ENCODE measurements at places on chromosomes 6 and 20.

DNA sequence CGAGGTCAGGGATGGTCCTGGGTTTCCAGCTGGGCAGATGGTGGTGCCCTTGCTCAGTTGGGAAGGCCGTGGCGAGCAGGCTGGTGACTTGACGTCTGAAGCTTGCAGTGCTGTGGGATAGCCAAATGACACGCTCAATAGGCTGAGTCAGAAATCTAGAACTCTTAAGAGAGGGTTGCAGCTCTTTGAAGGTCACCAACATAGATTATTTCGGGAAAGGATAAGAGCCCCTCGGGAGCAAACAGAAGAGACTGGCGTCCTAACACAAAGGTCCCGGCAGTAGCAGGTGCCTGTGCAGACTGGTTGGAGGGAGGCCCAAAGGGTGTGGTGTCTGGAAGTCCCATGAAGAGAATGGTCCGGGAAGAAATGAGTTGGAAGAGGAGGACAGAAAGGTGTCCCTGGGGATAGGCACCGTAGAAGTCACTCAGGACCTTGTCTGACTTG is 18.4 kb downstream of the PKIG start:
- DNase-seq, result no peak

GRCh38 chr6:124029567-124029966 is 225.9 kb downstream of the NKAIN2 start:
- DNase-seq, result no peak

DNA sequence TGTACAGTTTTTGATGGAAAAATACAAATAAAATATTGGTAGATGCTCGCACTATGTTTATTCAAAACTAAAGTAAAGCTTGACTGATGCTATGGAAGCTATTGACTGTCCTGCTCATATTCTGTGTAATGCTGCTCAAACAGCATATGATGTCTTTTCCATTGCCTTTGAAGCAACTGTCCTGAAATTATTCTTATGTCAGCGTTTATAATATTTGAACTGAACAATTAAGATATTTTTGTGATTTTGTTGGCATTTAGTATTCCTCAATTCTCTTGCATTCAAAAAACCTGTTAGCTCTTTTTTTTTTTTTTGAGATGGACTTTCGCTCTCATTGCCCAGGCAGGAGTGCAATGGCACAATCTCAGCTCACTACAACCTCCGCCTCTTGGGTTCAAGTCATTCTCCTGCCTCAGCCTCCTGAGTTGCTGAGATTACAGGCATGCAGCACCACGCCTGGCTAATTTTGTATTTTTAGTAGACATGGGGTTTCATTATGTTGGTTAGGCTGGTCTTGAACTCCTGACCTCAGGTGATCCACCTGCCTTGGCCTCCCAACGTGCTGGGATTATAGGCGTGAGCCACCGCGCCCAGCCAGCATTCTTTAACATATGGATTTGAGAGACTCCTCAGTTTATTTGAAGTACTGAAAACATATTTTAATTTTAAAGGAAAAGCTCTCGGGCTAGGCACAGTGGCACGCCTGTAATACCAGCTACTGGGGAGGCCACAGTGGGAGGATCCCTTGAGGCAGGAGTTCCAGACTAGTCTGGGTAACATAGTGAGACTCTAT is 5.3 kb upstream of the DNAAF9 start:
- DNase-seq, result no peak

DNA sequence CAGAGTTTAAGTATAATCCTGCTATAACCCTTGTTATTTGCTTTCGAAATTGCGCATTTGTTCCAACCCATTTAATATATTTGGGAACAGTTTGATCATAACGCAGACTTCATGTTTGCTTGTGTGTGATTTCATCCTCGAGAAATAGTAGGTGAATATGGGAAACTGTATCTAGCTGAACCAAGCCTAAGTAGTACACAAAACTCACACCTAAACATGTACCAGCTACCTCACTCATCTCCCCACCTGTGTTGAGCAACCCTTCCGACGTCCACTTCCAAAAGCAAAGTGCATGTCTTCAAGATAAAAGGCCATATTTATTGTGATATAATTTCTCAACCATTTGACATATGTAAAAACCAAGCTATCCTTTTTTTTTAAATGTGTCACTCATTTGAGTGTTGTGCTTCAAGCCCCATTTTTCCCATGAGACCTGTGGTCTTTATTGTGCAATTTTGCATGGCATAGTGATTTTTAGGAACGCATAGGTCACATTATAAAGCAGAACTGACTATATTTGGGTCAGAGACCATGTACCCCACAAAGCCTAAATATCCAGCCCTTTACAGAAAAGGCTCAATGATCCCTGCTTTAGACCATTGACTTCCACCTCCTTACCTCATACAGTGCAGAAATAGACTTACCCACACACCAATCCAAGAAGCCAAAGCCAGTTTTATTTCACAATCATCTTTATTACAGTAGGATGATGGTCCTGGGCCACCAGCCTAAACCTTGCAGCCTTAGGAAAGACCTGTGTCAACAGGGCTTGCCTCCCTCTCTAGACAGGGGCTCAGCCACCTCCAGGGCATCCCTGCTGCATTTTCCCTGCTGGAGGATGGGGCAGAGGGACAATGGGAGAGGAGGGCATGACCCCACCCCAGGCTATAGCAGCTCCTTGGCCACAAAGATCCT is 7.1 kb downstream of the CCND3 start:
- DNase-seq, result no peak

DNA sequence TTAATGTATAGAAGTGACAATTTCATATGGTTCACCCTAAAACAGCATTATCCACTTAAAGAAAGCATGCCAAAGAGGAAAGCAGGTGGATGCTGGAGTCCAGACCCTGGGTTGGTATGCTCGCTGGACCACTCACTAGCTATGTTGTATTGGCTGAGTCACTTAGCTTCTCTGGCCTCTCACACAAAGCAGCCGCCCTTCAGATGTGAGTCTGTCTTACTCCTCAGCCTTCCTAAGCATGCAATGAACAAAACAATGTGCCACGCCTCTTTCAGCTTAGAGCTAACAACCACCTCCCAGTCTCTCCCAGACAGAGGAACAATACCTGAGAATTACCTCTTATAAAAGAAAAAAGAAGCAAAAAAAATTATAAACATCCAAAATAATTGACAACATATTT is 29.4 kb downstream of the SIM1 start:
- DNase-seq, result no peak

GRCh38 chr20:8616792-8617191 is 452.1 kb upstream of the PLCB4 start:
- DNase-seq, result no peak

- no peak for DNase-seq
Measured at GRCh38 chr6:124659427-124659826, 302.8 kb upstream of the RNF217 start.

DNA sequence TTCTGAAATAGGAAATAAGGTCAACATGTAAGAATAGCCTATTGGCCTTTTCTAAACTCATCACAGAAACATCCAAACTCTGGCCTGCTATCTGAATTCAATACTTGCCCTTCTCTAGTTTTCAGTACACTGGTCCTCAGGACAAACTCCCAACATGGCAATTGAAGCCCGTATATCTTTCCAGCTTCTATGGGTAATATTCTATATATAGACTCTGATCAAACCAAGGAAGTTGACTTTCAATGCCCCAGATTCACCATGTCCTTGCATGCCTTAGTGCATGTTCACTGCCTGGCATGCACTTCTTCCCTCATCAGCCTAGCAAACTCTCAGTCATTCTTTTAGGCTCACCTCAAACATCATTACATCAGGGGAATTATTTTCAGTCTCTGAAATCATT is 73.2 kb downstream of the RSPO3 start:
- no peak for DNase-seq

DNA sequence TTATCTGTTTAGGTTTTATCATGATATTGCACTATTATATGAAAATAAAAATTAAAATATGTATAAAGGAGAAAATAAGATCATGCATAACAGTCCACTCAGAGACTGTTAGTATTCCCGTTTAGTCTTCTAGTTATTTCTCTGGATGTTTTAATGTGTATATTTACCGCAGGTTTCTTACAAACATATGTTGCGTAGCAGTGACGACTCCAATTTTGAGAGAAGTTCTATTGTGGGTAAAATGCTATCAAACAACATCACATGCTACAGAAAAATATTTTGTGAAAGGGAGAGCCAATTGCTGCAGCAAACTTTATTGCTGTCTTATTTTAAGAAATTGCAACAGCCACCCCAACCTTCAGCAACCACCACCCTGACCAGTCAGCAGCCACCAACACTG is 72.4 kb upstream of the NXT1 start:
- no peak for DNase-seq

GRCh38 chr6:77021778-77022177 is 441.5 kb downstream of the HTR1B start:
- DNase-seq, result no peak
